ENCODE measurements at places on chromosomes 12 and 14.

DNA sequence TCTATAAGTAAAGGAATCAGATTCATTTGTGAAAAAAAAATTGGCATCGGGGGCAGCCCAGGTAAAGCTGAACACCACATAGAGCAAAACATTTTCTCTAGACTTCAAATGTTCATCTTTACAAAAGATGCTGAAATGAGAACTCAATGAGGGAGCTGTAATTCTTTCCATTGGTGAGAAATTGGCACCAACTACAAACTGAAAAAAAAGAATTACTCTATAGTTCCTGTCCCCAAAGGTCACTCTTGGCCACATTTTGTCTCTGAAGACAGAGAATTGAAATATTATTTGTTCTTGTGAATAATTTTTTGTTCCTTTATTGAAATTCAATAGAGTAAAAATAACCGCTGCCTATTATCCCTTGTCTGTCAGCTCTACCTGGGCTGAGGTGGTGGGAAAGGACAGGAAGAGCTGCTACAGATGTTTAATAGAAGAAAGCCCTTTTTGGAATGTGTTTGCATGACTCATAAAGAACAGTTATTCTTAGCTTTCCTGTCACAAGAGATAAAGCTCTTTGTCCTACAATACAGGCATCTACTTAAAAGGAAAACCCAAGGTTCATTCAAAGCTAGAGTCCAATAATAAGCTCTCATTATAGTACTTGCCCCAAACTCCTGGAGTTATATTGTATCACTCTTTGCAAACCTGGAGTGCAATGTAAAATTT is 380.1 kb upstream of the KITLG start:
- DNase-seq: no peak

DNA sequence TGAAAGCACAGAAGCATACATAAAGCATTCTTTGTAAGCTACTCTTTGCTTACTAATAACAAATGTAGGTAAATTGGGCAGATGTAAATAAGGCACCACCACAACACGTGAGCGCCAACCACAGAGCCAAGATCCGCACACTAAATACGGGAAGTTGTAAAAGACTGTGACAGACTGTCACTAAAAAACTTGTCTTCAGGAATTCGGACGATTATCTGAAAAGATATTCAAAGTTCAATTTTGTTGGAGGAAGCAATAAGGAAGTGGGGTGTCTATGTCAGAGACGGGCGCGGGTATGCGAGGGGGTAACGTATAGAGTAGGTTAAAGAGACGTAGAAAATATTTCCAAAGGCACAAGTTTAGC is 1.5 kb upstream of the HSP90B1 start:
- DNase-seq: peak; percentile 43

- no peak for DNase-seq
Observed at GRCh38 chr12:75631831-75632230, 120.4 kb upstream of the KRR1 start.

DNA sequence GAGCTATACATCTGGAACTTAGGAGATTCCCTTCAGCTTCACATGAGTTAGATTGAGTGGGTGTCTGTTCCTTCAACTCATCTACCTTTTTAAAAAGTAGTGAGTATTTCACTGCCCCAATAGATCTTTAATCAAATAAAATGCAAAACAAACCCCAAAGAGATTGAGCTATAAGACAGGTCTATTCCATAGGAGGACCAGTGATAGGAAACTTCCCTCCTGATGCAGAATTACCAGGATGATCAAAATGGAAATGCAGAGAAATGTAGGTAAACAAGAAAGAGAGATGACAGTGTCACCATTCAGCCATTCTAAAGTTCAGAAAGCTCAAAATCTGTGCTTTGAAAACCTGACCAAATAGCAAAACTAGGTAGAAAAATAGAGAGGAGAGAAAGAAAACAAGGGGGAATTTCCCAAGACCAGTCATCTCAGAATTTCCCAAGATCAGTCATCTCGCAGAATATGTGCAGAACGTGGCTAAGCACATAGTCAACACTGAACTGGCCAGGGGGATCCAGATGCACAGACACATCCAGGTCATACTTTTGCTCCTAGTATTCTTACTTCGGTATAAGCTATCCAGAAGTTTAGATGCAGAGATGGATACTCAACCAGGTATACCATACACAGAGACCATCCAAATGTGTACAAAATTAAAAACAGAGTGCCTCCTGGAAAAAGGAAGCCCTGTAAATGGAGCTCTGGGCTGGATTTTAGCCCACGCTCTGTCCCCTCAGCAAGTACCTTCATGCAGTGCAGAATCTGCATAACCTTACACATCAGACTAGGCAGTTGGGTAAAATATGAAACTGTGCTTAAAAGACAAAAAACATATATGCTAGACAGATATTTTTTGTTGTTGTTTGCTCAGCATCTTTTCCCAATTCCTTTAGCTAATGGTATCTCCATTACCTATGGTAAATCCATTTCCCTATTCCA is 27.4 kb downstream of the SLC41A2 start:
- no peak for DNase-seq

DNA sequence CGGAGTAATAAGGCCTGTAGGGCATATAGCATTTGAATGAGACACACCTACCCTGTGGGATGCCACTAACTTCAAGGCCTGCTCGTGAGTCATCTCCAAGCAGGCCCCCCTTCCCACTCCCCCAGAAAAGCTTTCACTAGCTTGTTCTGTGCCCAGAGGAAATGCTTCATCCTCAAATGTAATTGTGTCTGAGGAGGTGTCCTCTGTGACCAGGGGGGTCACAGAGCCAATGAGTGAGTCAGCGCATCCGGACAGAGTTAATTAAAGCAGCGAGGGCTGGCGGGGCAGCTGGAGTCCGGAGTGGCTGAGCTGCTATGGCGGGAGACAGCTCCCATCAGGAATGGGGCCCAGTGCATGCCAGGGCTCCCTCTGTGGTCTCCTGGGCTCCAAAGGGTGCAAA is 27.0 kb upstream of the ESRRB start:
- DNase-seq: no peak

DNA sequence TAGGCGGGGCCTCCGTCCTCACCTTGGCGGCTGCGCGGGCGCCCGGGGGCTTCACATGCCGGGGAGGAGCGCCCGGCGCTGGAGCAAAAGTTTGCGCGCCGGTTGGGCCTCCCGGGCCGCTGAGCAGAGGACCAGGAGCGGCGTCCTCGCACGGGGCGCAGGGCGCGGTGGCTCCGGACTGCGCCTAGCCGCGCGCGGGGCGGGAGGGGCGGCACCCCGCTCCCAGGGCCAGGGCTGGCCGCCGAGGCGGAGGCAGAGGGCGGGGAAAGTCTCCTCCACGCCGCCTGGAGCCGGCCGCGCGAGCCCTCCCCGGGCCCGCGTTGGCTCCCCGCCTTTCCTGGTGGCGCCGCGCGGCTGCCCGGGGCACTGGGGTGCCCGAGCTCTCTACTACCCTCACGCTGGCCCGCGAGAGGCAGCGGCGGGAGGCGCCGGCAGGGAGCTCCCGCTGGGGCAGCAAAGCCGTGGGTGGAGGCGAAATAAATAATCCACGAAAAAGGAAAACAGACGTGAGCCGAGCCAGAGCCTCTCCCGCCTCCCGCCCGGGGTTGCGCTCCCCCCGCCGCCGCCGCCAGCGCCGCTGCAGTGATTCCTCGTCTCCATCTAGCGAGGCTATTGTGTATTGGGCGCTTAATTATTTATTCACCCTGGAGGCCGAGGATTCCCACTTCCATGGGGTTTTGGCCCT is 400 bp upstream of the PRIMA1 start:
- no peak for DNase-seq

- no peak for DNase-seq
Observed at GRCh38 chr14:35999294-35999693, 173.2 kb downstream of the BRMS1L start.

DNA sequence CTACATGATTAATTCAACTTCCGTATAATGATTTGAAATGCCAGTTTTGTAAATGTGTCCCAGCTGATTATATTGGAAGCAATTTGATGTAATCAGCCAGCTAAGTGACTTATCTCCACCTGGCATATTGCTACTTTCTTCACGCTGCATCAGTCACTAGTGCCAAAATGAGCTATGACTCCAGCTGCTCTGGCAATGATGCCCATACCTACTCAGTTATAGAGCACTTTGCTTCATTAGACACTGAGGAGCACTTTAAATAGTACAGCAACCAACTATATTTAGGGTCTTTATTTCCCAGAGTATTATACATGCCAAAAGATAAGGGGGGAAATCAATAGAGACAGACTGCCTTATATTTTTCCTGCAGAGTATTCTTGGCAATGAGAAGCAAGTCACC is 67.9 kb upstream of the LIN7A start:
- DNase-seq: no peak

- no peak for DNase-seq
Observed at GRCh38 chr14:93035917-93036651, 79.6 kb downstream of the ITPK1 start.

- no peak for DNase-seq
Observed at GRCh38 chr12:32517966-32518365, 118.6 kb downstream of the FGD4 start.

DNA sequence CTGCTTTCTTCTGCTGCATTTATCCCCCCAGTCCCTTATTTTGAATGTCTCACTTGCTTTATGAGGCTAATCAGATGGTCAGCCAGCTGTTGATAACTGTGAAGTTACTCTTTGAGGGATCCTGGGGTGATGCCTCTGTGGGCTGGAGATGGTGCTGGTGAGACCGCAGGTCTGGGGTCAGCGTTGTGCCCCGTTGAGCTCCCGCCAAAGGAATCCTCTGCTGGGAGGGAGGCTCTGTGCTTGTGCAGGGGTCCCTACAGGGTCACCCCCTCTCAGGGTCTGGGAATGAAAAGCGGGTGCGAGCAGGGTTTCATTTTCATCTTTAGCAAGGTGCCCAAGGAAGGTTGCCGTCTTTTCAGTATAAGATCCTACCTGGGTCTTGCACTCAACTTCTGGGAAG is 161.2 kb upstream of the RTL1 start:
- DNase-seq: no peak

DNA sequence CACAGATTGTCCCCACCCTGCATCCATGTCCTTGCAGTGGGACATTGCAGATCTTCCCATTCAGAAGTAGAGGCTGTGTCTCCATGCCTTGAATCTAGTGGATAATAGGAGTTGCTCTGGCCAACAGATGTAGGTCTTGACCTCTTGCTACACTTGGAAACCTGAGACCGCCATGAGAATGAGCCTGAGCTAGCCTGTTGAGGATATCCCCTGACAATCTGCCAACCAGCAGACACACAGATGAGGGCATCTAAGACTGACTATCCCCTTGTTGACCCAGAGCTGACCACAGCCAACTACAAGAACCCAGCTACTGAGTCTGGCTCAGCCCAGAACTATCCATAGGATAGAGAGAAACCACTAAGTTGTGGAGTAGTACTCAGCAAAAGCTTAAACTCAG is 161.1 kb upstream of the NOS1 start:
- DNase-seq: no peak

GRCh38 chr12:88553941-88554658 is 26.2 kb downstream of the KITLG start:
- DNase-seq: no peak

DNA sequence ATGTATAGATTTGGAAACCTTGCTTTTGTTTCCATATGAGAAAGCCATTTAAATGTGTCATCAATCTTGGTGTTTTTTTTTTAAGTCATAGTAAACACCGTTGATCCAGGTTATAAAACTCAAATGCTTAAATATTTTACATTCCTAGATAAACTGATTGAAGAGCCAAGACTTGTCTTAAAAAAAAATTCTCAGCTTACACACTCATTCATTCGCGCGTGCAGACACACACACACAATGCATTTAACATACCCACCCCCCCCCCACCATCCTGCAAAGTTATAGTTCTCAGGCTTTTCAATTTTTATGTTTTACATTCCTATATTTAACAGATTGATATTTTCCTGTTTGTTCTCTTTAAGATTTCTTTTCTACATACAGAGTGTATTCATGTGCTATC is 536.4 kb downstream of the PRKD1 start:
- DNase-seq: no peak

DNA sequence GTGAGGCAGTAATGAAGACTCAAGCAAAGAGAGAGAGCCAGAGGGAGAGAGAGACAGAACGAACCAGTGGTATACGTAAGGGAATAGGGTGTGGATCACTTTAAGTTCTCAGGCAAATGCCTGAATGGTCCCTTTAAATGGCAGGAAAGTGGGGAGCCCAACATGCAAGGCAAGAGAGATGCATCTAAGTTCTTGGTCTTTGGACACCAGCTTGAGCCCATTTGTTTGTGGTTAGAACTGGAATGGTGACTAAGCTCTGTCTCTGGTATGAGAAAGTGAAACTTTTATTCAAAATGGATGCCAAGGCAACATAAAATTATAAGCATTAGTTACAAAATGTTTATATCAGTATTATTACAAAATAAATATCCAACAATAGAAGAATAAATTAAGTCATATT is 192.2 kb upstream of the ALG10 start:
- no peak for DNase-seq

- no peak for DNase-seq
Observed at GRCh38 chr14:94925416-94926173, 155.7 kb upstream of the GSC start.
